Activated naive CD8-positive, alpha-beta T cell treated with anti-CD3 and anti-CD28 coated beads, Interleukin-2, amount 10 ng/mL, durations not matched to agents 7 days and 5 days (primary cell): ENCODE measurements at places on chromosomes 12 and 14. TPM values are rescaled to one million over a fixed set of nuclear protein-coding genes. Genes with fewer than 3 reads are reported as not detected.
A peak's percentile ranks its signal among the peaks of the same experiment; 100 is the strongest.

- no peak overlapping the region for H3K4me3 ChIP-seq
- peaks cover 3% of the 10 kb centered on the region for H3K4me1 ChIP-seq
- H3K36me3 ChIP-seq, result no peaks in the 10 kb centered on the region
- H3K27me3 ChIP-seq, result peaks cover 55% of the 10 kb centered on the region
Measured at GRCh38 chr14:96037891-96038557, 1.1 kb upstream of the C14orf132 start.

The GRIN2B gene
- not detected for total RNA-seq

GRCh38 chr14:103030741-103031565 lies 26.4 kb downstream of the CDC42BPB start:
- H3K4me3 ChIP-seq, result no peak overlapping the region
- no peaks in the 10 kb centered on the region for H3K4me1 ChIP-seq
- no peak overlapping the region for H3K27ac ChIP-seq

DNA sequence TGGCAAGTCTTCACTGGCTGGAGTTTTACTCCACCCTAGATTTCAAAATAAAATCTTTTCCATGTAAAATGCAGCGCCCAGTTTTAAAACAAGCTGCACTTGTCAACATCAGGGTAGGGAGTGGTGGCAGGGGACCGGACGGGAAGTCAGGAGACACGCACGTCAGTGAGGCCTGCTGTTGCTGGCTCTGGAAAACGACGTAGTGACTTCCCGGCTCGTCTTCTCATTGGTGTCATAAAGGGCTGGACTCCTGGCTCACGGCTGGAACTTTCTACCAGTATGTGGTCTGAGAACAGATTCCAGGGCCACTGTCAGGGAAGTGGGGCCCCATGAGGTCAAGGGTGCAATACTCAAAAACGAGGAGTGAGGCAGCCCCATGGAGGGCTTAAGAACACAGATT lies 64.2 kb upstream of the FOXN3 start:
- H3K4me1 ChIP-seq, result peaks cover 12% of the 10 kb centered on the region
- no peak overlapping the region for H3K27ac ChIP-seq
- no peaks in the 10 kb centered on the region for H3K27me3 ChIP-seq
- peaks cover 29% of the 10 kb centered on the region for H3K36me3 ChIP-seq

DNA sequence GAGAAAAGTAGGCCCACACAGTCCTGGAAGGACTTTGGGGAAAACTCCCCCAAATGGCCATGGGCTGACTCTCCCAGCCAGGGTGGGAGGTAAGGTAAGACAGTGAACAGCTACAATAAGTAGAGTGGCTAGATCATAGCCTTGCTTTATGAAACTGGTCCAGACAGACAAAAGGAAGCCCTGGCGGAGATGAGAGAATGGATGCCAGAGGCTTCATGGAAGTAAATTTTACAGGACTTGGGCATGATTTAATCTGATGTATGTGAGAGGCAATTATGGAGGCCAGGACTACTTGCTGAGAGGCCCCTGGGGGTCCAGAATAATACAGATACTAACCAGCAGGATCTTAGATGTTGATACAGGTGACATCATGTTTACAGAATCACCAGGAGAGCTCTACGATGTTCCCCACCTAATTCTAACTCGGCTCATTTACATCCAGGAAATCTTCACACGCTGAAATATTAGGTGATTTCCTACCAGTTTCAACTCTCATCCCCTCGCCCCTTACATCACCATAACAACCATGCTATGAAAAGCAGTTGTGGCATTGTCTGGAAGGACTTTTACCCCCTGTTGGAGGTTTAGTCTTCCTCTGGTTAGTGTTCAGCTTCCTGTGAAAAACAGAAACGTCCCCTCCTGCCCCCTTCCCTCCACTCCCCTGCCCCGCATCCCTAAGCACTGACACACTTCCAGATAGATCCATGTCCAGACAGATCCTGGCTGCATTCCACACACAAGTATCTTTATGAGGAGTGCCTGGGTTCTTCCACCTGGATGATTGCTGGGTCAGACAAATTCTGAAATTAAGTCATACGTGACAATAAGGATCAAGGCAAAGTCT lies 39.5 kb upstream of the NT5DC3 start:
- H3K27me3 ChIP-seq, result no peaks in the 10 kb centered on the region
- peak overlapping the region; percentile 35 for H3K4me3 ChIP-seq
- no peaks in the 10 kb centered on the region for H3K36me3 ChIP-seq
- peaks cover 30% of the 10 kb centered on the region for H3K4me1 ChIP-seq

GRCh38 chr14:68939893-68940613 lies 39.0 kb downstream of the ACTN1 start:
- peaks cover 33% of the 10 kb centered on the region for H3K4me1 ChIP-seq
- H3K27ac ChIP-seq, result no peak overlapping the region
- peak overlapping the region; percentile 72 for H3K4me3 ChIP-seq
- no peak for DNase-seq
- H3K36me3 ChIP-seq, result no peaks in the 10 kb centered on the region

- H3K36me3 ChIP-seq, result no peaks in the 10 kb centered on the region
- H3K27ac ChIP-seq, result no peak overlapping the region
- H3K4me1 ChIP-seq, result peaks cover 9% of the 10 kb centered on the region
Measured at GRCh38 chr14:23379366-23380196, 2.7 kb downstream of the CMTM5 start.

DNA sequence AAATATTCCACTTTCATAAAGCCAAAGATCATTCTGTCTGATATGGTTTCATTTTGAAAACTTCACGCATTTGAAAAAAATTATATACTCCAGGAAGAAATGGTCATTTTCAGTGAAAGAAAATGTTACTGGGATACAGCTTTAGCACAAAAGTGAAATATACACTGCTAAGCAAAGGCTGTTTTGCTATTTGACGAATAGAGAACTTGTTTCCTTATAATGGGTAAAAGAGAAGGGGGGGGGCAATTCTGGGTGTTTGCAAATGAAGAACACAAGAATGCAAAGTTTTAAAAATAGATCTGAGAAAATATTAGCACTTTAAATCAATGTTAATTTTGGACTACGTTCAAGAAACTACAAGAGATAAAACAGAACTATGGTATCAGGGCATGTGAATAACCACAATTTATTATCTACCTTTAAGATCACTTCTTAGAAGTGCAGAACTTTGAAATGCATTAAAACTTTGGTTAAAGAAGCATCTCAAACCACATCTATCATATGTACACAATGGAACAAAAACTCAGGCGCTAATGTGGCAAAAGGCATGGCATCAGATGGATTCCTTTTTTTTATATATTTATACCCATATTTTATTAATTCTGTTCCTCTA lies 51.1 kb downstream of the EFCAB11 start:
- no peak overlapping the region for H3K4me3 ChIP-seq
- no peak for DNase-seq
- peaks cover 2% of the 10 kb centered on the region for H3K27me3 ChIP-seq
- peaks cover 12% of the 10 kb centered on the region for H3K4me1 ChIP-seq
- H3K36me3 ChIP-seq, result no peaks in the 10 kb centered on the region
- H3K27ac ChIP-seq, result no peak overlapping the region

- peaks cover 2% of the 10 kb centered on the region for H3K4me1 ChIP-seq
- DNase-seq, result no peak
- no peak overlapping the region for H3K27ac ChIP-seq
- H3K27me3 ChIP-seq, result no peaks in the 10 kb centered on the region
Measured at GRCh38 chr14:34354556-34354955, 107.5 kb downstream of the SPTSSA start.

The IKBIP gene
- 23.4 TPM for total RNA-seq

The GARIN6 gene
- not detected for total RNA-seq

DNA sequence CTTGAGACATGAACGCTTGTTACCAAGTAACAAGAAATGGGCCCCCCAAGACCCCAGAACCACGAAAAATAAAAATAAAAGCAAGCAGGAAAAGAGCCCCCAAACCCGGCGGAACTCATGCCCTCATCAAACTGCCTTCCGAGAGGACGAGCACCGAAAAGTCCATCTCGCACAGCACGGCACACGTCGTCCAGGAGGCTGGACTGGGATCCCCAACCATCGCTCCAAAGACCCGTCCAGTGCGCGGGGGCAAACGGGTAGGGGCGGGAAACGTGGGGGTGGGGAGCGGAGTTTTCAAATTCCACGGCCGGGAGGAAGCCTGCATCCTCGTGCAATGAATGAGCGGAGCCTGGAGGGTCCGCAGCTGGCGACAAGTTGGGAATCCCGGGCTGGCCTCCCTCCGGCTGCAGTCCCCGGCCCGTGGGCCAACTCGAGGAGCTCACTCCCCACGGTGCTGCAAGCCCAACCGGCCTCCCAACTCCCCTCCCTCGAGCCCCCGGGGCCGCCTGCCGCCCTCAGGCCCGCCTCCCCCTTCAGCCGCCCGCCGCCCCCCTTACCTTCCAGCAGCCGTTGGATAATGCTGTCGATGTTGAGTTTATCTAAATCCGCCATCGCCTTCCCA lies 484 bp downstream of the PPP1CC start:
- H3K27me3 ChIP-seq, result no peaks in the 10 kb centered on the region
- H3K27ac ChIP-seq, result peak overlapping the region; percentile 96
- H3K4me1 ChIP-seq, result peaks cover 36% of the 10 kb centered on the region
- H3K4me3 ChIP-seq, result peak overlapping the region; percentile 96
- no peak for DNase-seq

- H3K4me1 ChIP-seq, result no peaks in the 10 kb centered on the region
- no peak for DNase-seq
- H3K36me3 ChIP-seq, result no peaks in the 10 kb centered on the region
- H3K4me3 ChIP-seq, result no peak overlapping the region
Measured at GRCh38 chr12:94602024-94602423, 48.3 kb downstream of the TMCC3 start.
